Stimulated activated CD4-positive, alpha-beta T cell treated with anti-CD3 and anti-CD28 coated beads, Interleukin-12 subunit alpha, Interleukin-12 subunit beta, amount 100 ng/mL, for 24 hours (primary cell): ENCODE measurements at places on chromosomes 1 and 21.

DNA sequence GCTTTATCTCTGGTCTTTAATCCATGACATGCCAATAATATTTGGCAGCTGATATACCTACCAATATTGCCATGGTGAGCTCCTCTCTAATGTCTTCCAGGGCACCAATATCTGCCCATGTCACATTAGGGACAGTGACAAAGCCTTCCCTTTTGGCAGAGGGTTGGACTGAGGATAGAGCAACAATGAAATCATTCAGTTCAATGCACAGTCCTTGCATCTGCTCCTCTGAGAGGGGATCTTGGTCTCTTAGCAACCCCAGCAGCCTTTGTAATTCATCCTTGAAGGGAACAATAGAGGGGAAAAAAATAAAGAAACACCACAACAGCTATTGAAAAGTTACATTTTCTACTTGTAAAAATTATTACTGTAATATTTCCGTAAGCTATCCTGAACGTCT, 42.3 kb downstream of the NVL start:
- no peak for DNase-seq

DNA sequence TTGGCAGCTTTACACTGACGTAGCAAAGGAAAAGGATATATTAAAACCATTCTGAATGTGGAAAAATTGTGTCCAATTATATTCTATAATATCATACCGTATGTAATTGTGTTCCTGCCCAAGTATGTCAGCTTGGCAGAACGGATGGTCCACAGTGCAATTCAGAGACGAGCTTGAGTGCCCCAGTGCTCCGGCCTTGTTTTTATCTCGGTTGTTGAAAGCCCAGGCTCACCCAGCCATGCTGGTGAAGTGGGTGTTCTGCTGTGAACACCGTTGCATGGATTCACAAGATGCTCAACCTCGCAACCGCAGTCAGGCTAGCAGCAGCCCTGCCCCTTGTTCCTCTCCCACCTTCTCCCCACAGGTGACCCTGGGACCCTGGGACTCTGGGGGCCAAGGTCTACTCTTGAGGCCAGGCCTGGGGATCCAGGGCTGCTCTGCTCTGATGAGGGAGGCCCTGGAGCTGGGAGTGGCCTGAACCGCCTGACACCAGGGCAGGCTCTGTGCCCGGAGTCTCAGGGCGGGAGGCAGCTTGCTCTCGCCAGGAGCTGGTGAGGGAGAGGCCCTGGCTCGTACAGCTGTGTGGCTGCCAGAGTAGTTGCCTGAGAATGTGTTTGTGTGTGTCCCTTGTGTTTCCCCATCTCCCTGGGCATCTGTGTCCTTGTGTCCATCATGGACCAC, 11.2 kb downstream of the PTPRF start:
- DNase-seq, result no peak

DNA sequence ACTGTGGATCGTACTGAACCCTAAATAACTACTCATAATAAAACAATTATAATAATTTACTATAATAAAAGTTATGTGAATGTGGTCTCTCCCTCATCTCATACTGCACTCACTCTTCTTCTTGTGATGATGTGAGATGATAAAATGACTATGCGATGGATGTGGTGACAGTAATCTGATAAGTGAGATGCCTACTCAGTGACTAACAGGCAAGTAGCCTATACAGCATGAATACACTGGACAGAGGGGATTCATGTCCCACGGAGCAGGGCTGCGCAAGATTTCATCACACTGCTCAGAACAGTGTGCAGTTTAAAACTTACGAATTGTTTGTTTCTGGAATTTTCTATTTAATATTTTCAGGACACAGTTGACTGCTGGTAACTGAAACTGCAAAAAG, 304.0 kb downstream of the DUSP10 start:
- no peak for DNase-seq

DNA sequence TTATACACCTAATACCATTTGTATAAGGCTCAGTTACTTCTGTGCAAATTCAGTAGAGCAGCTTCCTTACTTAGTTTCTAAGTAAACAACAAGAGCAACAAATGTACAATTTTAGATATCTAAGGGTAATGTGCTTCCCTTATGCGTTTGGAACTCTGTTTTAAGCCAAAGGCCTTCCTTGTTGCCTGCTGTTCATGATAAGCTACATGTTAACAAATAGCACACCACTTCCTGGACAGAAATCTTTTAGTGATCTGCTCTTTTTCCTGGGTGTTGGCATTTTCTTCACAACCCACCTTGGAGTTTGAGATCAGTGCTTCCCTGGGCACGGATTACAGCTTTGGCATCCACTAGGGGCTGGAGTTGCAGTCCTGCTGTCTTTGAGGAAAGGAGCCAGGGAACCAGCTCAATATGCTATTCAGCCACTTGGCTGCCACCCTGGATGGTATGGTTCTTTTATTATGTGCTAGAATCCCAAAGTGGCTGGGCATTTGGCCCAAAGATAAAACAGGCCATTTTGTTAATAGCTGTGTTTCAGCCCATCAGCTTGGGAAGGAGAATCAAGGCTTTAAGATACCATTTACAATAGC, 55.6 kb upstream of the ADAR start:
- no peak for DNase-seq

- DNase-seq, result no peak
Measured at GRCh38 chr21:43733529-43734071, 14.7 kb downstream of the PDXK start.

DNA sequence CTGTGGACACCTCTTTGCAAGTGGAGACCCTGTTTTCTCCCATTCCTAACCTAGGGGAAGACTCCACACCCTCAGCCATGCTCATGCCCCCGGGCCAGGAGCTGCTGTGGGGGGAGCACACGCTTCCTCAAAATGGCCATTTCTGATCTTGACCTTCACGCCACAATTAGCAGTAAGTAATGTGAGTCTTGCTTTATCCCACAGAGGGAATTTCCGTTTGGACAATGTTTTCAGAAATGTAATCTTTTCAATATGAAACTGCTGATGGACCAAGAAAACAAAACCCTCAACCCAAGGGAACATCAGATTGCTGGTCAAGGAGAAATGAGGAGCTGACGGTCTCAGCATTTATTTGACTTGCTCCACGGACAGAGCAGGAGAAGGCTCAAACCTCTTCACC, 8.3 kb upstream of the KCNE1 start:
- no peak for DNase-seq

DNA sequence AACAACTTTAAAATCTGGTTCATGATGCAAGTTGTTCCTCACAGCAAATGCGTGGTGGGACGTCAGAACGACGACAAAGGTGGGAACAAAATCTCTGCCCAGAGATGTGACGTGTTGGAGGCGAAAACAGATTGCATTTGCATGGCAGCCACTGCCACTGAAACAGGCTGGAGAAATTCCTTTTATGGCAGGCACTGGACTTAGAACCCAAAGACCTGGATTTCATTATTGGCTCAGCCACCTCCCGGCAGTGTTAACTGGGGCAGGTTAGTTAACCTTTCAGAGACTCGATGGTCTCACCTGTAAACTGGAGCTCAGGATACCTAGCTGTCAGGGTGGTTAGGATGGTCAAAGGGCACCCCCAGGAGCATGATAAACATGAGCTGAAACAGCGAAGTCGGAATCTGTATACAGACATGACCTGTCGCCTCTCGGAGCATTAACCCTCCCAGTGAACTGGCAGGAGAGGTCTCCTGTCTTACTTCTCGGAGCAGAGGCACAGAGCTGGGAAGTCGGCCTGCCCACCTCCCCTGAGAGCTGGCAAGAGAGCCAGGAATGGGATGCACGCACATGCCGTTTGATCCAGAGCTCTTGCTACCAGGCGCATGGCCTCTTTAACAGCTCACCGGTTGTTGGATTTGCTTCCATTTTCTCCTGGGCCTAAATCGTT, 59.2 kb upstream of the TARBP1 start:
- DNase-seq, result no peak

- no peak for DNase-seq
Measured at GRCh38 chr1:901108-901859, 22.4 kb upstream of the SAMD11 start.
